ENCODE measurements at places on chromosomes 5 and 9. TPM values are rescaled to one million over a fixed set of nuclear protein-coding genes. Genes with fewer than 3 reads are reported as not detected.

SLIT3 gene
- 10.8 TPM for total RNA-seq

- H3K4me1 ChIP-seq: no peaks in the 10 kb centered on the region
- H3K36me3 ChIP-seq: no peaks in the 10 kb centered on the region
- no peak overlapping the region for H3K4me3 ChIP-seq
- no peak overlapping the region for H3K27ac ChIP-seq
Measured at GRCh38 chr5:164354139-164354751, 848.8 kb downstream of the MAT2B start.

DNA sequence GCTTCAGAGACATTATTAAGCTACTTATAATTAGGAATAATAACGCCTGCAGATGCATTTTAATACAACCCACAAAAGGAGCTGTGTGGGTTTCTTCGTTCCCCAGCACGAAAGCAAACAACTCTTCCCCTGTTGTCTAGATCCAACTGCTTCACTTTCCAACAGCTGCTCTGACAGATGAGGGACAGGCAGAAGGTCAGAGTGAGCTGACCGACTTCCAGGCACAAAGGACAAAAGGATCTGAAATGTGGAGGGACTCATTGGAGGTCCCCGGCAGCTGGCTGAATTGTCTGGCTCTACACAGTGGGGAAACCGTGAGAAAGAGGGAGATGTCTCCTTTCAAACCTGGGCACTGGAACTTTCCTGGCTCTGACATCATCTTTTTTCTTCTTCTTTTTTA, 79.1 kb upstream of the ALDH1B1 start:
- H3K4me1 ChIP-seq: peaks cover 6% of the 10 kb centered on the region
- H3K27me3 ChIP-seq: peaks cover 20% of the 10 kb centered on the region

GRCh38 chr5:176485176-176485575, 37.0 kb downstream of the FAF2 start:
- no peaks in the 10 kb centered on the region for H3K4me1 ChIP-seq
- DNase-seq: no peak
- no peaks in the 10 kb centered on the region for H3K27me3 ChIP-seq
- peaks cover 58% of the 10 kb centered on the region for H3K36me3 ChIP-seq
- no peak overlapping the region for H3K27ac ChIP-seq

IL4 gene
- total RNA-seq: not detected

PTGDS gene
- total RNA-seq: 31.3 TPM

DNA sequence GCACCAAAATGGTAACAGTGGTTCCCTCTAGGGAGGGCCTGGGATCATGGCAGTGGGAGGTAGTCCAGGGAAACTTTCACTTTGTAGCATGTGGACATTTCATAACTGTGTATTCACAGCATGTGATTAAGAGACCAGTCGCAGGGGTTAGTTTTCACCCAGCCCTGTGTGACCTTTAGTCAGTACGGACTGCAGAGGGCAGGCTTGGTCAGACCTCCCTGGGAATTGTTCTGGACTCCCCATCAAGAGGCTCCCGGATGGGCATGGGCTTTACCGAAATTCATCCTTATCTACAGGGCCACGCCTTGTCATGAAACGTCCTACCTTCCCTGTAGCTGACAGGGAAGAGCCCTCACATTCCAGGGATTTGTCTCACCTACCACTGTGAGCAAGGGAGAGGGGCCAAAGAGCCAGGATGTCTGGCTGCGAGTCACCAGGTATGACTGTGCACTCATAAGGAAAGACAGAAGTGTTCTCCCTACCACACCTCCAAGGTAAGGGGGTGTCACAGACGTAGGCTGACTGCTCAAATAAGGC, 19.9 kb downstream of the GPX3 start:
- peaks cover 96% of the 10 kb centered on the region for H3K36me3 ChIP-seq
- H3K27me3 ChIP-seq: no peaks in the 10 kb centered on the region
- H3K4me3 ChIP-seq: no peak overlapping the region
- DNase-seq: no peak

DNA sequence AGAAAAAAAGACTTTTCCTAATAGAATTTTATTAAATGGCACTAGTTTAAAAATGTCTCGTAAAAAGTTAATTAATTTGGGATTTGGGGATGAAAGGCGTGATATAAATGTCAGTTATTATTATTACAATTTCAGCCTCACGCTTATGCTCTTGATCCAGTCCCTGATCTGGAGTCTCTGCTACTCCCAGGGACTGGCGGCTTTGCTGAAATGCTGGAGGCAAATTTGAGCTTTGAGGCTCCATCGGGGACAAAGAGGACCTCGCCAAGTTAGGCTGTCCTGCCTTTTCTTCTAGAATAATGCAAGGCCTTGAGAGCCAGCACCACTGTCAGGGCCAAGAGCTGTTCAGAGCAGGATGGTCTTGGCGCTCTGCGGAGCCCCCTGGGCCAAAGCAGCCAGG, 69.7 kb downstream of the ZNF618 start:
- no peak overlapping the region for H3K4me3 ChIP-seq
- no peak overlapping the region for H3K27ac ChIP-seq

GRCh38 chr9:121359351-121360294, 10.4 kb downstream of the STOM start:
- peak overlapping the region; percentile 37 for H3K27ac ChIP-seq
- H3K27me3 ChIP-seq: no peaks in the 10 kb centered on the region
- peaks cover 66% of the 10 kb centered on the region for H3K4me1 ChIP-seq
- H3K36me3 ChIP-seq: peaks cover 3% of the 10 kb centered on the region

DNA sequence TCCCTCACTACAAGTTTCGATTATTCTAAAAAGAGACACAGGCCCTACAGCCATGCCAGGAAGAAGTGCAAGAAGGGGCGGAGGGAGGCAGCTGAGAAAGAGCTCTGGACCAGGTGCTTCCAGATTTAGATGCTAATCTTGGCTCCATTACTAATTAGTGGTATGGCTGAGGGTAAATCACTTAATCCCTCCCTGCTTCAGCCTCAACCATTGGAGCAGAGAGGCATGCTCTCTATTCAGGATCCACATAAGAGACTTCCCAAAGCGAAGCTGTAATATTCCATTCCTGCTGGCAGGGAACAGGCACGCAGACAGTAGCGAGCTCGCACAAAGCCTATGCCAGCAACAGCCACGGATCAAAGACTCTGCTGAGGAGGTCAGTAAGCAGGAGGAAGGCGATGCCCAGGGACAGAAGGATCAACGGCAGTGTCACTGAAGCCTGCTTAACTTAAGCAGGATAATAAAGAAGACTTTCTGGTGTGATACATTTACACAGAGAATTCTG, 24.2 kb downstream of the LIFR start:
- peaks cover 5% of the 10 kb centered on the region for H3K4me1 ChIP-seq
- H3K27ac ChIP-seq: no peak overlapping the region
- no peak for DNase-seq
- peaks cover 9% of the 10 kb centered on the region for H3K36me3 ChIP-seq

DNA sequence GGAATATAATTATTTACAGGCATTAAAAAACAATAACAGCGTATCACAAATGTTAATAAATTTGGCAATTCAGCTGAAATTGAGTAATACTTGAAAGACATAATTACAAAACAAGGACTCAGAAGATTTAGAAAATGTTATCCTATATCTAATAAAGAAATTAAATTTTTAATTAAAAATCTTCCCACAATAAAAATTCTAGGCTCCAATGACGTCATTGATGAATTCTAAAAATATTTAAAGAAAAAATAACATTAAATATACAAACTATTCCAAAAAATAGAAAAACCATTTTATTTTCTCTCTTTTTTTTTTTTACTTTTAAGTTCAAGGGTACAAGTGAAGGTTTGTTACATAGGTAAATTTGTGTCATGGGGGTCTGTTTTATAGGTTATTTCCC, 161.5 kb downstream of the ADAMTS6 start:
- no peaks in the 10 kb centered on the region for H3K36me3 ChIP-seq
- no peaks in the 10 kb centered on the region for H3K4me1 ChIP-seq
- no peak overlapping the region for H3K4me3 ChIP-seq
- H3K27me3 ChIP-seq: no peaks in the 10 kb centered on the region
- H3K27ac ChIP-seq: no peak overlapping the region

GRCh38 chr5:75600535-75600934, 10.7 kb upstream of the ANKDD1B start:
- no peak for DNase-seq
- no peaks in the 10 kb centered on the region for H3K4me1 ChIP-seq
- H3K4me3 ChIP-seq: no peak overlapping the region
- no peaks in the 10 kb centered on the region for H3K27me3 ChIP-seq
- H3K27ac ChIP-seq: no peak overlapping the region

DNA sequence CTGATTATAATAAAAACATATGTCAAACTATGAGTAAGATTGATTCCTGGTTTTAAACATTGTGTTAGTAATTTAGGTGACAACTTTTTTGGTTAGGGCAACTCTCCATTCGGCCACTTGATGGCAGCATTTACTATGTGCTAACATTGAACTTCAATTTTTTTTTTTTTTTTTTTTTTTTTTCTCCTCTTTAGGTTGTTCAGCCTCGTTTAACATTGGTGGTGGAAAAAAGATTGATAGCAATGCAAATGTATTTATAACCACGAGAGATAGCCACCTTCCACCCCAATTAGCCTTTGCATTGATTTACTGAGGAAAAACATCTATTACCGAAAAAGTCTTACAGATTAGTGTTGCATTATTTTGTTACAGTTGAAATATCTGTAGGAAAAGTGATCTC, 159.1 kb downstream of the CSNK1G3 start:
- H3K27me3 ChIP-seq: no peaks in the 10 kb centered on the region
- no peaks in the 10 kb centered on the region for H3K36me3 ChIP-seq

GRCh38 chr5:936149-937144, 43.8 kb downstream of the TRIP13 start:
- DNase-seq: peak; percentile 59
- no peak overlapping the region for H3K4me3 ChIP-seq
- no peak overlapping the region for H3K27ac ChIP-seq
- no peaks in the 10 kb centered on the region for H3K36me3 ChIP-seq

DNA sequence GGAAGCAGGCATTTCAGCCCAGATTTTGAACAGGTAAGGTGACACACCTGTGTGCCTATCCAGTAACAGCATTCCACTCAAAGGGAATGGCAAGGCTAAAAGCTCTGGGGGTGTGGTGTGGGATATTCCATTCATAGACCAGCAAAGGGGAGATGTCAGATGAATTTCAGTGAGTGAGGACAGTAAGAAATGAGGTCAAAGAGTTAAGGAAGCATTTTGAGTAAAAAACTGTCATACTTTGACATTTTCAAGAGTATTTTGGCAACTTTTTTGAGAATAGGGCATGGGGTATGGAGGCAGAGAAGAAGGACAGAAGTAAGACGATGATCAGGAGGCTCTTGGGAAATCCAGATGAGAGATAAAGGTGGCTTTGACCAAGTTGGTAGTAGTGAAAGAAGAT, 2.2 kb upstream of the ELOVL7 start:
- H3K27me3 ChIP-seq: peaks cover 10% of the 10 kb centered on the region
- no peaks in the 10 kb centered on the region for H3K36me3 ChIP-seq
- no peak for DNase-seq
- no peak overlapping the region for H3K4me3 ChIP-seq
- H3K27ac ChIP-seq: no peak overlapping the region
- H3K4me1 ChIP-seq: peaks cover 16% of the 10 kb centered on the region

DPM2 gene
- 29.1 TPM for total RNA-seq

- H3K27me3 ChIP-seq: no peaks in the 10 kb centered on the region
- no peak overlapping the region for H3K27ac ChIP-seq
- peaks cover 3% of the 10 kb centered on the region for H3K4me1 ChIP-seq
- no peak for DNase-seq
- H3K36me3 ChIP-seq: no peaks in the 10 kb centered on the region
Measured at GRCh38 chr9:126799034-126799433, 5.8 kb upstream of the ZBTB43 start.

GRCh38 chr5:139392324-139392677, 2.6 kb upstream of the MZB1 start:
- DNase-seq: no peak
- H3K36me3 ChIP-seq: no peaks in the 10 kb centered on the region
- H3K27me3 ChIP-seq: peaks cover 25% of the 10 kb centered on the region
- peak overlapping the region; percentile 56 for H3K4me3 ChIP-seq
- H3K4me1 ChIP-seq: peaks cover 50% of the 10 kb centered on the region

Data from suprapubic skin (tissue), 4 donors.